Stimulated activated CD8-positive, alpha-beta memory T cell treated with anti-CD3 and anti-CD28 coated beads, Interleukin-7, amount 100 ng/mL, for 24 hours (primary cell): ENCODE measurements at places on chromosomes 5 and 9.

- no peak for DNase-seq
Observed at GRCh38 chr9:70060883-70061507, 17.3 kb downstream of the MAMDC2 start.

DNA sequence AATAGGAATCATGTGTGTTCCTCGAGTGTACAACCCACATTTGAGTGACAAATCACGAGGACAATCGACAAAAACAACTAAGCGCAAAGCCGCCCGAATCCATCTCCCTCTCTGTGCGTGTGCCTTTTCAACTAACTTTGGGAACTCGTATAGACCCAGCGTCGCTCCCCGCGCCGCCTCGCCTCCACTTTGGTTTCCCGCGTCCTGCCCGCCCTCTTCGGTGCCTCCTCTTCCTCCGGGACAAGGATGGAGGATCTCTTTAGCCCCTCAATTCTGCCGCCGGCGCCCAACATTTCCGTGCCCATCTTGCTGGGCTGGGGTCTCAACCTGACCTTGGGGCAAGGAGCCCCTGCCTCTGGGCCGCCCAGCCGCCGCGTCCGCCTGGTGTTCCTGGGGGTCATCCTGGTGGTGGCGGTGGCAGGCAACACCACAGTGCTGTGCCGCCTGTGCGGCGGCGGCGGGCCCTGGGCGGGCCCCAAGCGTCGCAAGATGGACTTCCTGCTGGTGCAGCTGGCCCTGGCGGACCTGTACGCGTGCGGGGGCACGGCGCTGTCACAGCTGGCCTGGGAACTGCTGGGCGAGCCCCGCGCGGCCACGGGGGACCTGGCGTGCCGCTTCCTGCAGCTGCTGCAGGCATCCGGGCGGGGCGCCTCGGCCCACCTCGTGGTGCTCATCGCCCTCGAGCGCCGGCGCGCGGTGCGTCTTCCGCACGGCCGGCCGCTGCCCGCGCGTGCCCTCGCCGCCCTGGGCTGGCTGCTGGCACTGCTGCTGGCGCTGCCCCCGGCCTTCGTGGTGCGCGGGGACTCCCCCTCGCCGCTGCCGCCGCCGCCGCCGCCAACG, at the start of gene GPR150:
Gene GPR150, plus strand, starts transcription at position 58 of the 840 bp plus-strand sequence. Its CDS starts 189 bp downstream, at position 247.
- no peak for DNase-seq

GRCh38 chr5:180832638-180833068, 28.4 kb downstream of the ZFP62 start:
- DNase-seq: no peak

GRCh38 chr9:135369412-135369990, 110.1 kb upstream of the PPP1R26 start:
- no peak for DNase-seq

- no peak for DNase-seq
Observed at GRCh38 chr5:111551569-111552275, 39.4 kb upstream of the STARD4 start.

GRCh38 chr5:148394587-148395019, 10.8 kb downstream of the FBXO38 start:
- no peak for DNase-seq

- no peak for DNase-seq
Observed at GRCh38 chr9:128116104-128117083, 11.1 kb downstream of the PTGES2 start.

DNA sequence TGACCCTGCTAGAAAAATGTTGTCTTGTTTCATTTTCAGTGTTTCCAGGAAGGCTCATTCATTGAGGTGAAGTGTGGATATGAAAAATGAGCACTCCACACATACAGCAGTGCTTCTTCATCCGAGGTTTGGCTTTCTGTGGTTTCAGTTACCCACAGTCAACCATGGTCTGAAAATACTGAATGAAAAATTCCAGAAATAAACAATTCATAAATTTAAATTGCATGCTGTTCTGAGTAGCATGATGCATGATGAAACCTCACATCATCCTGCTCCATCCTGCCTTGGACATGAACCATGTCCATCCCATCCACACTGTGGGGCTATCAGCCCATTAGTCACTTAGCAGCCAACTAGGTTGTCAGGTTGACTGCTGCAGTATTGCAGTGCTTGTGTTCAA, 10.4 kb upstream of the SLC45A2 start:
- no peak for DNase-seq

GRCh38 chr9:130745829-130746228, 52.2 kb downstream of the EXOSC2 start:
- DNase-seq: no peak

GRCh38 chr5:127777957-127778356, 74.8 kb downstream of the CCDC192 start:
- DNase-seq: no peak

DNA sequence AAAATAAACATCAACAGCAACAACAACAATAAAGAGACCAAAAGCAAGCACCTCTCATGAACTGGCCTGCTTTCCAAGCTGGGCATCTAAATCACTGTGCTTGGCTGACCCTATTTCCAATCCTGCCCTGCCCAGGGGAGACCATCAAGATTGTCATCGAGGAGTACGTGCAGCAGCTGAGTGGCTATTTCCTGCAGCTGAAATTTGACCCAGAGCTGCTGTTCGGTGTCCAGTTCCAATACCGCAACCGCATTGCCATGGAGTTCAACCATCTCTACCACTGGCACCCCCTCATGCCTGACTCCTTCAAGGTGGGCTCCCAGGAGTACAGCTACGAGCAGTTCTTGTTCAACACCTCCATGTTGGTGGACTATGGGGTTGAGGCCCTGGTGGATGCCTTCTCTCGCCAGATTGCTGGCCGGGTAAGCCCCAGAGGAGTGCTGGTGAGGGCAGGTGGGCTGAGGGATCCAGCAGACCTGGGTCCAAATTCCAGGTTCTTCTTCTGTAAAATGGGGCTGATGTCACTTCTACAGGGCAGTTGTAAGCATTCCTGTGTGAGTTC, 15.6 kb downstream of the PTGS1 start:
- no peak for DNase-seq

DNA sequence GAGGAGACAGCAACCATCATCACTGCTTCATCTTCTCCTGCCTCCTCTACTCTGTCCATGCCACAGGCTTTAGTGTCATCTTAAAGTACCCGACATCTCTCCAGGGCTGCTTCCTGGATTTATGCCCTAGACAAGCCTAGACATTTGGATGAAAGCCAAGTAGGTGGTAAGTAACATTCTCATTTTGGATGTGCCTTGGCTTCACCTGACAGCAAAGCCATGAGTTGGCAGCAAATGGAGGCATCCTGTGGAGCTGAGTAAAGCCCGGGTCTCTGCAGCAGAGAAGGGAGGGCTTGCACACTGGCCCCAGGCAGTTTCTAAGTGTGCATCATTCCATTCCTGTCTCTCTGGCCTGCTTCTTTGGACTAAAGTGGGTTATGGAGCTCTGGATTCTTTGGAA, 299.1 kb downstream of the DMAC1 start:
- DNase-seq: no peak
